ENCODE measurements at places on chromosomes 11 and 22.

- DNase-seq, result no peak
Measured at GRCh38 chr22:47337161-47337621, 574.7 kb downstream of the TBC1D22A start.

DNA sequence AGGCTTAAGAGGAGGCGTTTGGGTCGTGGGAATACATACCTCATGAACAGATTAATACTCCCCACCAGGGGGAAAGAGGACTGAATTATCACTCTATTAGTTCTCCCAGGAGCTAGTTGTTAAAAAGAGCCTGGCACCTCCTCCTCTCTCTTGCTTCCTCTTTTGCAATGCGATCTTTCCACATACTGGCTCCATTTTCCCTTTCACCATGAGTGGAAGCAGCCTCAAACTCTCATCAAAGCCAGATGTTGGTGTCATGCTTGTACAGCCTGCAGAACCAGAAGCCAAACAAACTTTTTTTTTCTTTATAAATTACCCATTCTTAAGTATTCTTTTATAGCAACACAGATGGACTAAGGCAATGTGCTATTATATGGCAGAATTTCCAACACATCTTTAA, 258.5 kb downstream of the FAM76B start:
- DNase-seq, result no peak

- DNase-seq, result no peak
Measured at GRCh38 chr11:73478737-73479347, 102.6 kb downstream of the RELT start.

GRCh38 chr11:75499423-75500190, 26.1 kb downstream of the GDPD5 start:
- DNase-seq, result no peak

Data from activated T-cell treated with anti-CD3 and anti-CD28 coated beads for 24 hours (primary cell).